ENCODE measurements at places on chromosomes 7 and 10.

DNA sequence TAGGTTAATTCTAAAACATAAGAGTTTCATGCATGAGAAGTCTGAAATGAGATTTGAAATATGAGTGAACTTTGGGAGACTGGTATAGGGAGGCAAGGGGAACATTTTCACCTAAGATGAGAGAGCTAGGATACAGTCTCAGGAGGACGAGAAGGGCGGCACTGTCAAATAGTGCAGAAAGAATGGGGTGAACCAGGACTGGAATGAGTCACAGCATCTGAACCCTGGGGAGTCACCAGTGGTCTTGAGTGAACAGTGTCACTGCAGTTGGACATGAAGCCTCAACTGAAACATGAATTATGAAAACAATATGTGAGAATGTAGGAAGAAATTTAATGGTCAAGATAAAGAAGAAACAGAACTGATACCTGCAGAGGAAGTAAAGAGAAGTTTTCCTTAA is 33.8 kb downstream of the GNG11 start:
- no peak for DNase-seq

- no peak for DNase-seq
Measured at GRCh38 chr7:95996174-95996573, 223.8 kb downstream of the DYNC1I1 start.

- no peak for DNase-seq
Measured at GRCh38 chr10:78079411-78079810, 45.7 kb downstream of the RPS24 start.

DNA sequence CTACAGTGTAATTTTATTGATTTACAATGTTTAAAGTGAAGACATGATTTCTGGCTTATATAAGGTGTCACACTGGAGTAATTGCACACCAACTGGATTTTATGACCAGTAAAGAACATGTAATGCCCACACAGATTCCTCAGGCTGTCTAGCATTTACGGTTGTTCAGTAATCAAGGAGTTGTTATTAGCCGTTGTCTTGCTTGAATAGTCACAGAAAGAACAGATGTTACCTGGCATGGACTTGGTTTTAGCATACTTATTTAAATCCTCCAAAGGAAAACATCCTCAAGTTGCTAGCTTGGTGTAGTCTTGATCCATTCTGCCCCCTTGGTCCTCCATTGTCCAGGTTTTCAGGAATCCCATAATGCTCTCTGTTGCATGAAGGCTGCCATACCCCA is 65.8 kb downstream of the POU6F2 start:
- DNase-seq, result no peak

GRCh38 chr10:4456279-4456678 is 369.7 kb upstream of the AKR1E2 start:
- DNase-seq, result no peak

GRCh38 chr7:140223515-140224221 is 46.9 kb upstream of the KDM7A start:
- no peak for DNase-seq

DNA sequence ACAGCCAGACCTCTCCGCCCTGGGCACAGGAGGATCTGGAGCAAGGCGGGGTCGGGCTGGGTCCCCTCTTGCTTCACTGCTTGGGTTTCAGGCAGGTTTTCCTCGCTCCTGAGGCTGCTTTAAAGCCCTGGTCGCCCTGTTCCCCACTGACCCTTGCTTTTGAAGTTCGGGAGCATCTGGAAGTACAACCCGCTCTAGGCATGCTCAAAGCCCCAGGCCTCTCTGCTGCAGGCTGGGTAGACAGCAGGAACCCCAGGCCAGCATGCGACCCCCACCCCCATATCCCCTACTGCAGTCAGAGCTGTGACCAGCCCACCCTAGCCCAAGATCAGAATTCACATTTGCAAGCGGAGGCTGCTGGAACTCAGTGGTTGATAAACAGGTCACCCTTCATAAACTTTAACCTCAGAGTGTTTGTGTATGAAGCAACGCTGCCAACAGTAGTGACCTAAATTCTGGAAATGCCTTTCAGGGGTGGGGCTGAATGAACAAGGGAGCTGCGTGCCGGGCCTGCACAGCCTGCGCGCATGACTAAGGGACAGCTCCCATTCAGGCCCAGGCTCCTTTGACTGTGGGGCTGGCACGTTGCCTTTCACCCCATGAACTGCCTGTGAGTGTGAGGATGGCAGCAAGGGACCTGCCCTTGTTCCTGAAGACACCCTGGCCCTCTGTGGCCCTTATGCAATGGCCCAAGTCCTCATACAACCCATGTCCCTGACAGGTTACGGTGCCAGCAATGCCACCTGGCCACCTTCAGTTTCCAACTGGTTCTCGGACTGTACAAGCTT is 52.5 kb downstream of the PROSER2 start:
- peak; percentile 11 for DNase-seq

DNA sequence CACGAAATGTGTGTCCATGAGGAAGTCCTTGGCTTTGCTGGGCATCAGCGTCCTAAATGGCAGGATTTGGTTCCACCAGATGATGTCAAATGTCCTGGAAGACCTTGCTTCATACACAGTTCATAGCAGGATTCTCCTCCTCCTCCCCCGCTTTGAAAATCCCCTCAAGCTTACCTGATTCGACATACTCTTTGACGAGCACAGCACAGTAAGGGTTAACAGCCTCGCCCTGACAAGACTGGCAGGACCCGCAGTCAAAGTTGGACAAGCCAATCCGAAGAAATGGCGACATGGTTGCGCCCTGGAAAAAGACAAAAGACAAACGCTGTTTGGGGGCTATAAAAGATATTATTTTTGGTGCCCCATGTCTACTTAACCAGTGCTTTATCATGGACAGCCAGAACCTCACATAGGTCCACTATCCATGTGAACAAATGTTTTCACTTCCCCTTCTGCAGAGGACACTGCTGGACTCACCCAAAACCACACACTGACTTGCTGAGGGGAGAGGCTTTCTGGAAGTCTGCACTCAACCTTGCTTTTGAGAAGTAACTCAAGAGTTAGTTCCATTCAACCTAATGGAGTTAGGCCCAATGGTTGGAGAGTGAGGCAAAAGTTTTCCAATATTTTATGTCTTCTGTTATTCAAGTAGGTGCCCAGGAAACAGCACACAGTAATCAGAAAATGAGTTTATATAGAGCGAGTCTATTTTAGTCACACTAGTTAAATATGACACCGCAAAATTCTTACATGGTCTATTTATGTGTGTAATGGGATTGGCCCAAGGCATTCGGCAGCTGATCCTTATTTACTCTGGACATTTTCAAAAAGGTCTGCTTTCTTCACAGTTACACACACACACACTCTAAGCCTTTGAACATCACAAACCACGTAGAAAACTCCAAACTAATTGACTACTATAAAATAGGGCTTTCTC is 65.0 kb downstream of the PRKCQ start:
- DNase-seq, result no peak

DNA sequence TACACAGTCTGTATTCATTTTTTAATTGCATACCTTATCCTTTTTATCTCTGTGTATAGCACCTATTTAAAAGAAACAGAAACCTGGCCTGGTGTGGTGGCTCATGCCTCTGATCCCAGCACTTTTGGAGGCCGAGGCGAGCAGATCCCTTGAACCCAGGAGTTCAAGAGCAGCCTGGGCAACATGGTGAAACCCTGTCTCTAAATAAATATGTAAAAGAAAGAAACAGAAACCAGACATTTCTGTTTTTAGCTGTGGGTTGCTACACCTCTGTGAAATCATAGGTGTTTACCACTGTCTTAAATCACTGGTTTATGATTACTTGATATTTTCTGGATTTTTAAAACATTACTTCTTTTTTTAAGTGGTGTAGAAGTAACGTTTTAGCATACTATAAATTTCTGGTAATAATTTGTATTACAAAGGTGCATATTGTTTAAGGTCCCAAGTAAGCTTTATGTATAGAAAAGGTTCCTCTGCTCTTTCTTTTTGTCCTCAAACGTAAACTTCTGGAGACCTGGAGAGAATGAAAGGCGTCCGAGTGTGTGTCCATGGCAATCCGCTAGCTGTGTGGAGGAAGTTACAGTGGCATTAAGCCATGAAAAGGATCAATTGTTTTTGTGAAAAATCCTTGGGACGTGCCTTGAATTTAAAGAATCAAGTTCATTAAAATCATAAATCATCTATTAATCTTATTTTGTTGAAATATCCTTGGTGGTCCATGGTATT is 41.1 kb downstream of the PTPRZ1 start:
- DNase-seq, result no peak

GRCh38 chr10:86070278-86070677 is 296.3 kb downstream of the GRID1 start:
- DNase-seq, result no peak

DNA sequence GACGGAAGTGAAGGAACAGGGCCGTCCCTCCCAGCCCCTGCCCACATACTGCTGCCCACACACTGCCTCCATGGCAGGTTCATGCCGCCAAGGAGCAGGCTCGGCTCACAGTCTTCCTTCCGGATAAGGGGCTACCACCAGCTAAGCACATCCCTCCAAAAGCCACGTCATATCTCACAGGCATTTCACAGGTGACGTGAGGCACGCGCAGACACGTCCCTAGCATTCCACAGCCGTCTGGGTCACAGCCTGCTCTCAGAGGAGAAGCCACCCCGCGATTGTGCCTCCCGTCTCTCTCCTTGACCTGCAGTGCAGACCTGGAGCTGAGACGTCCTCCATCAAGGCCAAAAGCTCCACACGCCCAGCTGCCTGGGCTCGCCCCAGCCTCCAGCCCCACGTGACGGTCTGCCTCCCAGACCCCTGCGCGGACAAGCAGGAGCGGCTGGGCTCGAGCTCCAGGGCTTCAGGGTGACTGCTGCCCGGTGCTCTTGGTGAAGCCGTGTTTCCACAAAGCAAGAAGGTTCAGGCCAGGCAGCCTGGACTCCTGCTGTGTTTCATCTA is 114.0 kb downstream of the MAD1L1 start:
- DNase-seq, result no peak

- no peak for DNase-seq
Measured at GRCh38 chr7:146683439-146683838, 566.8 kb downstream of the CNTNAP2 start.

GRCh38 chr7:64045301-64046040 is at the start of gene ZNF727:
Gene ZNF727, plus strand, starts transcription at chr7:64045434. Its CDS starts 188 bp downstream, at chr7:64045622.
- no peak for DNase-seq

- no peak for DNase-seq
Measured at GRCh38 chr7:7110706-7111105, 71.6 kb upstream of the C1GALT1 start.

DNA sequence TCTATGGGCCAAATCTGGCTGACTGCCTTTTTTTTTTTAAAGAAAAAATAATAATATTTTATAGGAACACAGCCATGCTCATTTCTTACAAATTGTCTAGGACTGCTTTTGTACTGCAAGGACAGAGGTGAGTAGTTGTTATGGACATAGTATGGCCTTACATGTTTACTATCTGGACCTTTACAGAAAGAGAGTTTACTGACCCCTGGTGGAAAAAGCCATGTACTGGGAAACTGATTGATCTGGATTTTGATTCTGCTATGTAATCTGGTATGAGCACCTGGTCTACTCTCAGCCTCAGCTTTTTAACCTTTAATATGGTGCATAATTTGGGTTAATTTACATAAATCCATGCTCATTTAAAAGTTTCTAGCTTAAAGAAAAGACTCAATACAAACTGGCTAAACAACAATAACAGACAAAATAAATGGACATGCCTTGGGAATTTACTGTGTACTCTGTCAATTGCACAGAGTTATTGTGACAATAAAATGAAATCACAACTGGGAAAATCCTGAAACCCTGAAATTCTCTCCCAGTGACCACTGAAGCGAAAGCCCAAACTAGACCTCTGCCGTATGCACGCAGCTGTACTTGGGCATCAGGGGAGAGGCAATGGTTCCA is 260.7 kb downstream of the BMPER start:
- no peak for DNase-seq

- no peak for DNase-seq
Measured at GRCh38 chr7:128235471-128235870, 5.6 kb upstream of the LEP start.

GRCh38 chr10:968546-969199 is 19.6 kb upstream of the GTPBP4 start:
- DNase-seq, result no peak

GRCh38 chr10:113869789-113870188 is 15.3 kb downstream of the NHLRC2 start:
- no peak for DNase-seq

- DNase-seq, result no peak
Measured at GRCh38 chr7:148014001-148014400, 576.6 kb upstream of the C7orf33 start.

- DNase-seq, result no peak
Measured at GRCh38 chr7:7720193-7720592, 1.8 kb upstream of the RPA3 start.

GRCh38 chr10:71025535-71025934 is 137.2 kb upstream of the PCBD1 start:
- no peak for DNase-seq

GRCh38 chr7:100538348-100538653 is 702 bp upstream of the AGFG2 start:
- no peak for DNase-seq

GRCh38 chr10:98556061-98556460 is 109.3 kb upstream of the HPS1 start:
- no peak for DNase-seq

- no peak for DNase-seq
Measured at GRCh38 chr7:149261316-149261828, 624 bp upstream of the ZNF783 start.

GRCh38 chr10:73995035-73995358 is 2.9 kb upstream of the VCL start:
- DNase-seq, result no peak

- no peak for DNase-seq
Measured at GRCh38 chr7:83055197-83055596, 107.5 kb downstream of the PCLO start.

GRCh38 chr7:72444026-72444776 is 32.1 kb upstream of the CALN1 start:
- DNase-seq, result no peak

GRCh38 chr10:20004087-20004523 is 187.9 kb downstream of the PLXDC2 start:
- DNase-seq, result no peak

DNA sequence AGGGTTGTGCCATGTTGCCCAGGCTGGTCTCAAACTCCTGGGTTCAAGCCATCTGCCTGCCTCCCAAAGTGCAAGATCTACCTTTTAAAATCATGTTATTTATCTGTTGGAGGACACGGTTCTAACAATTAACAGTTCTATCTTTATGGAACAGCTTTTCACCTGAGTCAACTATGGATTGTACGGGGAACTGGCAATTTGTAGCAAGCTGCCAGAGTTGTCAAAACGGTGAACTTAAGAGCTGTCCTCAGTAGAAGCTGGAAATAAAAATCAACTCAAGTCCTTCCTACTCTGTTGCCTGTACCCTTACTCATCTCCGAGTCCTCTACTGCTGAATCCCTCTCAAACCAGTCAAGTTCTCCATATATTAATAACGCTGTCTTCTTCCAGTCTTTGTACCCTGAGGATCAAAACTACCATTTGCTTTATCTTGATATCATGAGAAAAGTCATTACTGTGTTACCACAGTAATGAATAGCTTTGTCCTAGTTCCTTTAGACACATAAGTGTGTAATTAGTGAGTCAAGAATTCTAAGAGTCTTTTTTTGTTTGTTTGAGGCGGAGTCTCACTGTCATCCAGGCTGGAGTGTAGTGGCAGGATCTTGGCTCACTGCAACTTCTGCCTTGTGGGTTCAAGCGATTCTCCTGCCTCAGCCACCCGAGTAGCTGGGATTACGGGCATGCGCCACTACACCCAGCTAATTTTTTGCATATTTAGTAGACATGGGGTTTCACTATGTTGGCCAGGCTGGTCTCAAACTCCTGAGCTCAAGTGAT is 28.2 kb downstream of the HBP1 start:
- no peak for DNase-seq

GRCh38 chr7:159102681-159103381 is 41.8 kb downstream of the VIPR2 start:
- no peak for DNase-seq

GRCh38 chr10:61612009-61612408 is 50.7 kb upstream of the CABCOCO1 start:
- no peak for DNase-seq

- no peak for DNase-seq
Measured at GRCh38 chr10:43785252-43785651, 136.6 kb upstream of the ZNF32 start.
